ENCODE measurements at places on chromosomes 4 and X.
A peak's percentile ranks its signal among the peaks of the same experiment; 100 is the strongest.

DNA sequence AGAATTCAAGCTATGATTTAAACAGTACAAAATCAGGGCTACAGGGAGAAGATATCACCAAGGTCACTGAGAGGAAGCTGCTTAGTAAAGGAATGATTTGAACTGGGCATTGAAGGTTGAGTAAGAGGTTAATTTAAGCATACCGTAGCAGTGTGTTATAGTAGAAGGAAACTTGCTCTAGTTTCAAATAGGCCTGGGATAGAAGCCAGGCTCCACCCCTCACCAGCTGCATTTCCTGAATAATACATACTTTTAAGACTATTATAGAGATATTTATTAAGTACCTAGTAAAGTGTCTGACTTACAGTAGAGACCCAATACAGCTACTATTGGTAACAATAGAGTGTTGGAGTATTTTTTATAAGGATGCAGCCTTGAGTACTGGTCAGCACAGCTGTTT, 118.0 kb upstream of the GLRA2 start:
- DNase-seq = no peak

DNA sequence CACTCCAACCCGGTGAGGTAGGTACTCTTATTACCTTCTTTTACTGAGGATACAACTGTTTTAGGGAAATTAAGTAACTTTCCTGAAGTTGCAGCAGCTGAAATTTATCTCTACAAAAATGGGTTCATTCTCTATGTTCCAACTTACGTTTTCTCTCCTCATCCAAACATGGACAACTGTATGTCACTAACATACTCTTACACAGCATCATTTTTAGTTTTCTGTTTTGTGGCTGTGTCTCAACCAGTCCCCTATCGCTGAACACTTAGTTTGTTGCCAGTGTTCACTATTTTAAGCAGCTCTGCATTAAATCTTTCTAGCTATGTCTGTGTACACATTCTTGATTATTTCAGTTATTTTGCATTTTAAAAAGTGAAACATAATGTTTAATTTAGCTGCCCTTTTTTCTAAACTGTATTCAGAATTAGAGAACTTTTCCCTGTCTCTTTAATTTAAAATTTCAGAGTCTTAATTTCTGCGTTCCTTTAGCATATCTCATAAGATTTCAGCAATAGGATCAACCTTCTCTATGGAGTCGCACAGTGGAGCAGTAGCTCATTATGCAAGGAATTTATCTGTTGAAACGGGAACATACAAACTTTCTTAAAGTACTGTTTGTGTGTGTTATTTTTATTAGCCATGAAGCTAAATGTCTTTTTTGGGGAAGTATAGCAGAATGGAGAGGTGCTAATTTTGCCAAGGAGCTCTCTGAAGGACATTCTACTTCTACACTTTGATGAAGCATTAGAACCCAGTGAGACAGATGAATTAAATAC, 3.8 kb downstream of the SGMS2 start:
- no peak for DNase-seq

GRCh38 chr4:101025755-101026154, 321.6 kb downstream of the PPP3CA start:
- no peak for DNase-seq

- DNase-seq = peak; percentile 57
These were observed 97.7 kb downstream of the MANBA start for GRCh38 chr4:102663073-102663472.

GRCh38 chr4:162952232-162952631, 214.5 kb downstream of the NAF1 start:
- DNase-seq = no peak

GRCh38 chr4:14386196-14386595, 616.1 kb upstream of the CPEB2 start:
- no peak for DNase-seq

- no peak for DNase-seq
These were observed 34.5 kb downstream of the SPINK2 start for GRCh38 chr4:56786955-56787354.

DNA sequence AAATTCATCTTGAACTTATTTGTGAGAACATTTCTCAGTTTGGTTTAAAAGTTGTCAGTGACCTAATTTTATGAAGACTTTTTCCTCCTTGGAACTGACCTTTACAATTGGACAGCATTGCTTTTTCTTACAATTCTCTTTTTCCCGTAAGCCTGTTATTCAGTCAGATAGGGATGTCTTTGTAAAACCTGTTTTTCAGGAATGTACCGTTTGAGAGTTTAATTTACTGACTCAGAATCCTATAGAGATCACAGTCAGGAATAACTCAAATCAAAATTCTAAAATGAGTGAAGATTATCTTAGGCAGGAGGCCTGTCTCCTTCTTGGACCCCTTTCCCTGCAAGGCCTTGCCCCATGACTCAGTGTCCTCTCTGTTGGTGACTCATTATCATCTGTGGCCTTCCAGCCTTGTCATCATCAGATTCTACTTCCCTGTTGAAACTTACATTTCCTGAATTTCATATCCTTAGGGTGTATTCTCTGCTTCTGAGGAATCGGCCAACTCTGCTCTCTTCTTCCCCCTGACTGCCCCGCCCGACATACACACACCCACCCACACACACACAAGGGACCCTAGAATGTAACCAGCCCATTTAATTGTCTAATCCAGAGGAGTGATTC, 99.8 kb downstream of the ARHGAP10 start:
- no peak for DNase-seq

DNA sequence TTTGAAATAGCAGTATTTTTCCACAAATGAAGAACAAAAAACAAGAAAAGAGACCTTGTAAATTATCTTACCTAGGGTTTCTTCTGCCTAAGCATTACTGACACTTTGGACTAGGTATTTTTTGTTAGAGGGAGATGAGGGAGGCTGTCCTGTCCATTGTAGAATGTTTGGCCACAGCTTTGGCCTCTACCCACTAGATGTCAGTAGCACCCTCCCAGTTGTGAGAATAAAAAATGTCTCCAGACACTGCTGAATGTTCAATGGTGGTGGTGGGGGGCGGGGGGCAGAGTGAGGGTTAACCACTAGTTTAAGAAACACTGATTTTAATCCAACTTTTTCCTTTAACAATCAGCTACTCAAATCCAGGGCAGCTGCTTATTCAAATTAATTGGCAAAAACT, 25.8 kb downstream of the OTUD4 start:
- no peak for DNase-seq

DNA sequence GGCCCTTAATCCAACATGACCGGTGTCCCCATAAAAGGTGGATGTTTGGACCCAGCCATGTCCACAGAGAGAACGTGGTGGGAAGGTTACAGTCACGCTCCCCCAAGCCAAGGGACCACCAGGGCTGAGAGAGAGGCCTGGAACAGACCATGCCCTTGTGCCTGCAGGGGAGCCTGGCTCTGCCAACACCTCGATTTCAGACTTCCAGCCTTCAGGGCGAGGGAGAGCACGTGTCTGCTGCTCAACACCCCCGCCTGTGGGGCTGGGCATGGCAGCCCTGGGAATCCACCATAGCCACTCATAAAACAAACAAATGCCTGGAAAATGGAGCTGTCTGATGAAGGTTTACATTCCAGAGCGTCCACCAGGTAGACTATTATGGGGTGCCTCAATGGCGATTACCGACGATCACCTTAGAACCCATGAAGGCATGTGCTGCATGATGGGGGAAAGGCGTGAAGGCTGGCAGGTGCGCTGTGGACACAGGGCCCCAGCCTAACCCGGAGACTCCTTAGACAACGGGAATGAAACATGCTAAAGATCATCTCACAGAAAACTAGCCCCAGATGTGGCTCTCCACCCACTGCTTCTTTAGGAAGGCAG, 42.3 kb upstream of the HMX1 start:
- no peak for DNase-seq

DNA sequence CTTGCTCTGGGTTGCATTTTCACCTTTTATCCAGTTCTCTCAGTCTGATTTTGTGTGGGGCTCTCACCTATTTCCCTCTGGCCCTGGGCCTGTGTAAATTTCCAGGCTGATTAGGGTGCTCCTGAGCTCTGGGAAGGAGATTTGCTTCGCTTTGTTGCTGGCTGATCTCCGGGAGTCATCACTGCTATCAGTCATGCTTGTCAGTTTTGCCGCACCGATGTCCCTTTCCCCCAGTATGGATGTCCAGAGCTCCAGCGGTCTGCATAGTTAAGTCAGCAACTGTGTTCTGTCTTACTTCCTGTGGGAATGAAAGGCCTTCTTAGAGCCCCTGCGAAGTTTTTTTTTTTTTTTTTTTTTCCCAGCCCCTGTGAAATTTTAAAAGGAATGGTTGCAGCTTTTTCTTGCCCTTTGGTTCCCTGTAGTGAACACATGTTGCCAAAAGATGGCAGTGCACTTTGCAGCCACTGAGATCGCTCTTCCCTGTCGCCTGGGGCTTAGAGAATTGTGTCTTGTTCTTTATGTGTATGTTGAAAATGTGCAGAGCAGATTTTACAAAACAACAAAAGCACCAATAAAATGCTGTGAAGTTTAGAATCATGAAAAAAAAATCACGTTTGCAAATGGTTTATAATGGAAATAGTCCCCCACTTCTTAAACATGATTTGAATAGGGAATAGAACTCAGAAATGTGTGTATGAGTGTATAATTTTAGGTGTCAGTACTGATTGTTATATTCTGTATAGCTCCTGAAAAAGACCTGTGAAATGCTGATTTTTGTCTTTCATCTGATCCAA, 109.1 kb upstream of the SLC4A4 start:
- DNase-seq = no peak

DNA sequence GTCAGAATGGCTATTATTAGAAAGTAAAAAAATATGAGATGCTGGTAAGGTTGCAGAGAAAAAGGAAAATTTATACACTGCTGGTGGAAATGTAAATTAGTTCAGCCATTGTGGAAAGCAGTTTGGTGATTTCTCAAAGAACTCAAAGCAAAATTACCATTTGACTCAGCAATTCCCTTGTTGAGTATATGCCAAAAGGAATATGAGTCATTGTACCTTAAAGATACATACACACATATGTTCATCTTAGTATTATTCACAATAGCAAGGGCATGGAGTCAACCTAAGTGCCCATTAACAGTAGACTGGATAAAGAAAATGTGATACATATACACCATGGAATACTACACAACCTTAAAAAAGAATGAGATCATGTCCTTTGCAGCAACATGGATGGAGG, 148.2 kb downstream of the COMMD8 start:
- DNase-seq = no peak

- peak; percentile 69 for DNase-seq
These were observed 46.7 kb upstream of the IL2 start for GRCh38 chr4:122503214-122503613.

- no peak for DNase-seq
These were observed 26.0 kb upstream of the MGST2 start for GRCh38 chr4:139639654-139640053.

DNA sequence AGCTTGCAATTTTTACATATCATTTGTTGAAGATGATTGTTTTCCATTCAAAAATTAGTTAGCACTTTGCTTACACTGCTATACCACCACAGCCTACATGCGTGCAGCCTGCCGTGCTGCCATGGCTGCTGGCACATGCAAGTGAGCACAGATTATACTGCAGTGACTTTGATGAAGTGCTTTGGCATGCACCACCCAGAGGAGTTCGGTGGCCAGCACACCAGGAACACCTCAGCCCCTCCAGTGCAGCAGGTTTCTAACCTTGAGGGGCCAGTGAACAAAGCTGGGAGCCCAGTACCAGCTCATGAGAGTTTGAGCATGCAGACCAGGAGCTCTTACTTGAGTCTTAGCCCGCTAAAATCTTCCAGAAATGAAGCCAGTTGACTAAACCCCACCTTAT, 431.5 kb downstream of the DACH2 start:
- DNase-seq = no peak

GRCh38 chr4:40427128-40427527, 92.0 kb downstream of the CHRNA9 start:
- no peak for DNase-seq

GRCh38 chr4:24701683-24702082, 93.7 kb upstream of the SOD3 start:
- DNase-seq = no peak

GRCh38 chr4:153001626-153002025, 65.5 kb downstream of the FHDC1 start:
- DNase-seq = no peak

DNA sequence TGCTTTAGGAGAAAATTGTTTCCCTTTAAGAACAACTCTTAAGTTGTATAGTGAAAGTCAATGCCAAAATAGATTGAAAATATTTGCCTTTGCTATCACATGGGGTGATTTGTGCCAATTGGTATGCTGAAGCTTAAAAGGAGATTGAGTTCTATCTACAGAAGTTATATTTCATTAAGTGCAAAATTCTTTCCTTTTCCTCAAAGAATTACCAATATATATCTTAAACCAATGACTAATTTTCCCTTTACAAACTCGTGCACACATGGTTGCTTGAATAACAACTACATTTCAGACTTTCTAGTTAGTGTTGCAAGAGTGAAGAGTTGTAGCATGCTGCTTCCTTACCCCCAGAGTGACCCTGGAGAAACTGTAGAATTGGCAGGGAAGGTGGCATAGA, 990.0 kb upstream of the PABPC4L start:
- DNase-seq = no peak

- no peak for DNase-seq
These were observed 28.5 kb downstream of the ACSL4 start for GRCh38 chrX:109704563-109704962.

- DNase-seq = no peak
These were observed 82.3 kb downstream of the SPRY1 start for GRCh38 chr4:123478859-123479345.

DNA sequence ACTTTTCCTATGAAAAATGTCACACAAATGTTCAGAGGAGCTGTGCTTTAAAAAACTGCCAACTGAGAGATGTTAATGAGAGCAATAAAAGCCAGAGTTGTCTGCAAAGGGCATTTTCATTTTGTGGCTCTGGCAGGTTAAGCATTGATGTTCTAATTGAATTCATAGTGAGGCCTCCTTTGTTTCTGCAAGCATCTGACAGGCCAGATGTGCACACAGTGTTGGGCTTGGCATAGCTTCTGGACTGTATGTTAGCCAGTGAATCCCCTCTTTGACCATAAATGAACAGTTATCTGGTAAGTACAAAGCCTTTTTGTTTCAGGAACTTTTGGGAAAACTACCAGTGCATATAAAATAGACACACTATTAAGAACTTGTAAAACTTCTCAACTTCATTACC, 81.9 kb downstream of the JADE3 start:
- no peak for DNase-seq

DNA sequence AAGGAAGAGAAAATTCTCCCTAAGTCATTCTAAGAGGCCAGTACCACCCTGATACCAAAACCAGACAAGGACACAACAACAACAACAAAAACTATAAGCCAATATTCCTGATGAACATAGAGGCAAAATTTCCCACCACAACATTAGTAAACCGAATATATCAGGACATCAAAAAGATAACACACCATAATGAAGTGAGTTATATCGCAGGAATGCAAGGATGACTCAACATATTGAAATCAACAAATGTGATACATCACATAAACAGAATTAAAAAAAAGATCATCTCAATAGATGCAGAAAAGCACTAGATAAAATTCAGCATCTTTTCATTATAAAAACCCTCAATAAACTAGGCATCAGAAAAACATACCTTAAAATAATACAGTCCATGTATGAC, 1844.4 kb upstream of the PCDH10 start:
- DNase-seq = no peak

- no peak for DNase-seq
These were observed 93.6 kb downstream of the CORIN start for GRCh38 chr4:47744253-47744652.
